ENCODE measurements at places on chromosomes 1 and 21.

DNA sequence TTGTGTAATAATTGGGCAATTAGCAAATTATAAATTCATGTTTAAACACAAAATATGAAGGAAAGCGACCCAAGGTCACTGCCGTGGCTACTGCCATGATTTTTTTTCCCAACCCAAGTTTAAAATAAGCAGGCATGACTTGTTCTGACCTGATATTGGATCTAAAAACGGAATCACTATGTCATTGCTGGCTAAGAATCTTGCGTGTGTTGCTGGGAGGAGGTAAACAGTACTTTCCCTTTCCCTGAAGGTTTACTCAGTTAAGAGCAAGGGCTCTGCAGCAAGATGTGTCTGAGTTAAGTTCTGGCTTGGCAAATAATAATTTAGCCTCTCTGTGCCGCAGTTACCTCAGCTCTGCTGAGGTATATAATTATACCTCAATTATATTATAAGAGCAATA lies 125.7 kb upstream of the L1TD1 start:
- DNase-seq = no peak

DNA sequence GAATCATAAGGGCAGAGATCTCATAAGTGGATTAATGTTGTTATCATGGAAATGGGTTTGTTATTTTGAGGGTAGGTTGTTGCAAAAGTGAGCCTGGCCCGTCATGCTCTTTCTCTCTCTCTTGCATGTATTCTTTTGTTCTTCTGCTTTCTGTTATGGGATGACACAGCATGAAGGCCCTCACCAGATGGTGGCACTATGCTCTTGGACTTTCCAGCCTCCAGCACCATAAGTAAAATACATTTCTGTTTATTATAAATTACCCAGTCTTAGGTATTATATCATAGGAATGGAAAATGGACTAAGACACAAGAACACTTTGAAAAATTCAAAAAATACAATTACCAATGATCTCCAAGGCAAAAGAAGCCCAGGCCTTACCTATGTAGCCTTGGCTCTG lies 676.1 kb downstream of the PTPRU start:
- DNase-seq = peak; percentile 37

DNA sequence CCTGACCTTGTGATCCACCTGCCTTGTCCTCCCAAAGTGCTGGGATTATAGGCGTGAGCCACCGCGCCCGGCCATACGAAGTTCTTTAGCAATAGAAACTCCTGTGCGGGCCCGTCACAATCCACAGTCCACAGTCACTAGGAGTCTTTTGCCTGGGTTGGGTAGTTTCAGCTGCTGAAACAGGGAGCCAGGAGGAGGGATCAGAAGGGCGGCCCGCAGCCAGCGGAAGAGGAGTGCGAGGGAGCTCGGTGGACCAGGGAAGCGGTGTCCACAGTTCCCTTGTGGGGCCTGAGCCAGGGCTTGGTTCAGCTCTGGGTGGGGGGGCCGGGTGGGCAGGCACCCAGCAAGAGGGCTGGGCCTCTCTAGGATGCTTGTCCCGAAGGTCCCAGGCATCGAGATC lies 17.9 kb upstream of the HSPG2 start:
- DNase-seq = no peak

DNA sequence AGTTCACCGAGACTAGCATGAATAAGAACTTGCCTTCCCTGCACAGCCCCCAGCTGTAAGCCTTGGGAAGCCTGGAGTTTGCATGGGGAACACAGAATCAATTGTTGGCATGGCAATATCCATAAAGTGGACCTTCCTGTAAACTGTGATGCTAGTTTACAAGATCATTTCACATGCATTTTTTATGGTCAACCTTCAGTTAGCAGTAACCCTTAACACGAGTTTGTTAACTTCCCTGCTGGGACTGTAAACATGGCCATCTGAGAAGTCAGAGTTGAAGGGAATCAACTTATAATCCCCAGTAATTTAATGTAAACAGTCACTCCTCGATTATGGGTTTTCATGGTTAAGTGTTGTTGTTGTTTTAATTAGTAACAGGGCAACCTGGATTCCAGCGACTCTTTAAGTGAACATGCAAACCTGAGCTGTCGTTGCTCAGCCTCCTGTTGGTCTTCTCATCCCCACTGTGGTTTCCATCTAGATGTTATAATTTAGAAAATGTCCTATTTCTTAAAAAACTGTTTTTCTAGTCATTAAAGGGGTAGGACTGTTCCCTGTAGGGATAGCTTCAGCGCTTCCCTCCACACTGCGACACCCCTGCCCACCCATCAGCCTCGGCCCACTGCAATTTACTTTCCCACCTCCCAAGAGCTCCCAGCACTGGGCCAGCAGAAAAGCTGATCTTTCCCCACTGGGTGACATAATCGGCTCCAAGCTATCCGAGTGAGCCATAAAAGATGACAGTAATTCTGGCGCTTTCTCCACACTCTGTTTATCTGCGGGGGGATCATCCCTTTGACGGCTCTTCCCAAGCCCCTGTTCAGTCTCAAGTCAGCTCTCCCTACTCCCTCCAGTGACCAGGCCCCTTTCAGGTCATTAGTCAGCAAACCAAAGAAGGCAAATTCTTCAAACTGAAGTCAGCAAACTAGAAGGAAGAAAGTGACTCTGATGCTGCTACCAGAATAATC lies 107.6 kb upstream of the IPO9 start:
- DNase-seq = no peak

GRCh38 chr1:59733443-59734141 lies 81.2 kb upstream of the HOOK1 start:
- no peak for DNase-seq
